ENCODE measurements at places on chromosomes 6 and 20.

GRCh38 chr20:47610247-47610944 is 108.7 kb downstream of the NCOA3 start:
- peak; percentile 4 for DNase-seq

DNA sequence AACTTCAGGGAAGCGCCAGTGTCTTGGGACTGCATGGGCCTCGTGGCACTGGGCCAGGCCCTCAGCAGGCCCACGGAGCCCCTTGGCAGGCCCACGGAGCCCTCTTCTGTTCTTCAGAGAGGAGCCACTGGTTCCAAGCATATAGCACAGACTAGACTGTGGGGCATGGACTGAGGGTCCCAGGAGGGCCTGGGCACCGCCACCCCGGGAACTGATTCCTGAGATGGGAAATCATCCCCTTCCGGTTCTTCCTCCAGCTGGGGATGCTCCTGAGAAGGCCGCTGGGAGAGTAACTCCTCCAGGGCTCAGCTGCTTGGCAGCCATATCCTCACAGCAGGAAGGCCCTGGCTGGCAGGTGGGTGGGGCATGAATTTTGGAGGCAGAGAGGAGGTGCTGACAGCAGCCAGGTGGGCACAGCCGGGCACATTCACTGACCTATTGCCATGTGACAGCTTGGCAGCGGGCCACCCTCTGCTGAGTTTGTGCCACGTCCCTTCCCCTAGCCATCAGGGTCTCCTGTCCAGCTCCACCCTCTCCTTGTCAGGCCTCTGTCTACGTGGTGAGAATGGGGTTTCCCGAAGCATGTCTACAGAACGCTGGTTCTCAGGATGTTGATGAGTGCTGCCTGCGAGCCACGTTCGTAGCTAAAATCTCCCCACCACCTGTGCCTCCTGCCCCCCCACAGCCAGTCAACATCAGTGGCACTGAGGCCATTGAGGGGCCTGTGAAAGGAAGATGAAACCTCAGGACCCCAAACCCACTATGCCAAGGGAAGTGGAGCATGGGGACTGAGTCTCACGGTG is 152.1 kb downstream of the TAF4 start:
- DNase-seq: no peak

DNA sequence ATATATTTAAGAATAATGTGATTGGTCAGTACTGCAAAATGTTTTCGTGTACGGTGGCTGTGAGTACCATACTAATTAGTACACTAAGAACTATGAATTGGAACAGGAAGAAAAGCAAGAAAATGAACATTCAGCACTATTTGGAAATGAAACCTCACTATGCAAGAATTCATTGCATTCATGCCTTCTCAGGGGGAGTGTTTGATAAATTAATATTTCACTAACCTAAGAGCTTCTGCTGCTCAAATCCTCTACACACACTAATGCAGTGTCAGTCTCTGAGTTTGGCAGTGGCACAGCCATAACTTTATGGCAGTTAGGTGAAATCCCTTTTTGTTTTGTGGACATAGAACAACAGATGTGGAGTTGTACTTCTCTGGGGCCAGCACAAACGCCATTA is 60.1 kb downstream of the SLC16A10 start:
- no peak for DNase-seq

DNA sequence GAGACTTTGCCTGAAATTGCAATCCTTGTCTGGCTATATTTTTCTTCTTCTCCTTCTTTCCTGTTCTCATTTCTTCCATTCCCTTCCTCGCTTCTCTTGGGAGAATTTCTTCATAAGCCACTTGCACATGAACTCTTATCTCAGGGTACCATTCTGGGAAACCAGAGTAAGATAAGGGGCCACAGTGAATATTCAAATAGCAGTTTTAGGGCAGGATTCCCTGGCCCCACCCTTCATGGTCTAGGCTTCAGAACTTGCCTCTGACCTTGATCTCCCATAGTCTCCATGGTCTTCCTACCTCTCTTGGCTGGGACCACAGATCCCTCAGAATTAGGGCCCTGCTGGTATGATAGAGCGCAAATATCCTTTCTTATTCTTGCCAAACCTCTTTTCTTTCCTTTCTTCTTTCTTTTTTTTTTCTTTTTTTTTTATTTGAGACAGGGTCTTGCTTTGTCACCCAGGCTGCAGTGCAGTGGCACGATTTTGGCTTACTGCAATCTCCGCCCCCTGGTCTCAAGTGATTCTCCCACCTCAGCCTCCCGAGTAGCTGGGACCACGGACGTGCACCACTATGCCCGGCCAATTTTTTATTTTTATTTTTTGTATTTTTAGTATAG is 123.0 kb upstream of the CITED2 start:
- no peak for DNase-seq

- no peak for DNase-seq
These were observed 6.9 kb downstream of the SPDEF start for GRCh38 chr6:34549026-34549803.

DNA sequence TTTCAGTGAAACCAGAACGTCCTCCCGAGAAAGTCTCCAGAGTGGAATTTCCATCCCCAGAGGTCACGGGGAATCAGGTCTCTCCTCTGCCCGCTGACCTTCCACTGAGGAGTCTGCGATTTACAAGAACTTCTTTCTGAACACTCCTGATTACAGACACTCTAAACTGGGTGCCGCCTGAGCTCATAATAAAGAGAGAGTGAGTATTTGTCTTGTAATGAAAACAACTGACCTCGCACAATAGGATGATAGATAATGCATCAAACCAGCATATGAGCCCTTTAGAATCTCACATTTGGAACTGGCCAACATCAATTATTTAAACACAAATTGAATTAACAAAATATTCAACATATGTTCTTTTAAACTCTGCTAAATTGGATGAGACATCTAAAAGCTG is 47.5 kb downstream of the DLL1 start:
- DNase-seq: no peak

- DNase-seq: no peak
These were observed 12.0 kb downstream of the ADRM1 start for GRCh38 chr20:62314711-62315302.

DNA sequence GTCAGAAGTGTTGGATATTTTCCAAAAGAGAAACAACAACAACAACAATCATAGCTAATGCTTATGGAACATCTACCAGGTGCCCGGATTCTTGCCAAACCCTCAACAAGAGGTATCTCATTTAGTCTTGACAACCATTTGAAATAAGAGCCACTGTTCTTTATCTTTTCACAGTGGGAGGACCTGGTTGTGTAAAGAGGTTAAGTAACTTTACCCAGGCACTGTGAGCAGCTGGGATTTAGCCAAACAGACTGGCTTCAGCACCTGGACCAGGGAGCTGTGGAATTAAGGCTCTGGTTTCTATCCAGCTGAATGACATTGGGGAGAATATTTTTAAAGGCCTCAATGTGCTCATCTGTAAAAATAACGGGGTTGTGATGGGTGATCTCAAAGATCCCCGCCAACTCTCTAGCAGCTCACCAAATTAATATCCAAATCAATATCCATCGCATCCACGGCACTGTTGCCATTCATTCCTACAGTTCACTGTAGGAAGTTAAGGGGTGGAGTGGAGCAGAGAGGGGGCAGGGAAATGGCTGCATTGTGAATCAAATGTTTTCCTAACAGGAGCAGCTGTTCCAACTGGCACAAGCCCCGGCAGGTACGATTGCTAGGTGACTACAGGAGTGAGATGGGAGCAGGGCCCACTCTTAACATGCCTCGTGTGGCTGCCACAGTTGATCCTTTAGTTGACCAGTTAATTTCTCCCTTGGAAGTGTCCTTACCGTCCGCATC is 61.8 kb downstream of the GCNT2 start:
- DNase-seq: peak; percentile 63

GRCh38 chr6:131744432-131745287 is 33.8 kb upstream of the CTAGE9 start:
- DNase-seq: no peak

DNA sequence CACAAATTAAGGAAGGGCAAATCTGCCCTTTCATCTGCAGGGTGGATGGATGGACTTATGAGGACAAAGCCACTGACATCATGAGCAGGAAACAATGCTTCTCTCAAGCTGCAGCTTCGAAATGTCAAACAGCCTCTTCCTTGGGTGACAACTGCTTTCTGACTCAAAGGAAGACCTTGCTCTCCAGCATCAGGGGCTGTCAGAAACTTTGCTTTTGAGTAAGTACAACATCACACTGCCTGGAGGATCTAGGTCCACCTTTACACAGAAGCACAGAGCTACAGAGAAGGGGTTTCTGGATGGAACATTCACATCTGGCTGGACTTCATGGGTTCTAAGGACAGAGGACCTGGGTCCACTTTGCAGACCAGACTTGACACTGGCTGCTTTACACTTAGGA is 5.9 kb downstream of the CST1 start:
- DNase-seq: no peak

GRCh38 chr20:1374246-1374645 is 18.6 kb downstream of the FKBP1A start:
- DNase-seq: no peak

DNA sequence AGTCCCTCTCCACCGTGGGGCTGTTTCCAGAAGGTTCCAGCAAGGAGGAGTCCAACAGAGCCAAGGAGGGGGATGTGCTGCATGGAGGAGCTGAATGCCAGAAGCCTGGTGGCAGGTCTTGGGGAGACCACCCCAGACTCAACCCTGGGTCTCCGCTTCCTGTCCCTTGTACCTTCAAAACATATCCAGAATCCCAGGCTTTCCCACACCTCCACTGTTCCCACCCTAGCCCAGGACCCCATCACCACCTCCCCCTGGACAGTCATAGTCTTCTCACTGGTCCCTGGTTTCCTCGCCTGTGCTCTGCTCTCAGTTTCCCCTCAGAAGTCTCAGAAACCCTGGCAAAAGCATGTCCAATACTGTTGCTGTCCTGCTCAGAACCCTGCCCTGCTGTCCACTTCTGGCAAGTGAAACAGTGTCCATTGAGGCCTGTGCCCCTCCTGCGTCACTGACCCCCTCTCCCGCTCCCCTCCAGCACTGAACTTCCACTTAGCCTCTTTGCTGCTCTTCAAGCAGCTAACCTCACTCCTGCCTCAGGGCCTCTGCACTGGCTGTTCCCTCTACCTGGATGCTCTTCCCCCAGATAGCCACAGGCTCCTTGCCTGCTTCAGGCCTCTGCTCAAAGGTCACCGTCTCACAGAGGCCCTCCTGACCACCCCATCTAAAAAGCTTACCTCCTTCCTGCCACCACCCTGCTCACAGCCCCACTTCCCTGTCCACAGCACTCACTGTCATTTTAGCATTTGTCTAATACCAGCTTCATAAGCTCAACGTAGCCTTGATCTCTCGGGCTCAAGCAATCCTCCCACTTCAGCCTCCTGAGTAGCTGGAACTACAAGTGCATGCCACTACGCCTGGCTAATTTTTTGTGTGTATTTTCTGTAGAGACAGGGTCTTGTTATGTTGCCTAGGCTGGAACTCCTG is 169.2 kb downstream of the GRM4 start:
- DNase-seq: no peak

- no peak for DNase-seq
These were observed 16.6 kb upstream of the EZR start for GRCh38 chr6:158835616-158836221.

GRCh38 chr6:145823328-145823944 is 8.8 kb upstream of the FBXO30 start:
- no peak for DNase-seq

DNA sequence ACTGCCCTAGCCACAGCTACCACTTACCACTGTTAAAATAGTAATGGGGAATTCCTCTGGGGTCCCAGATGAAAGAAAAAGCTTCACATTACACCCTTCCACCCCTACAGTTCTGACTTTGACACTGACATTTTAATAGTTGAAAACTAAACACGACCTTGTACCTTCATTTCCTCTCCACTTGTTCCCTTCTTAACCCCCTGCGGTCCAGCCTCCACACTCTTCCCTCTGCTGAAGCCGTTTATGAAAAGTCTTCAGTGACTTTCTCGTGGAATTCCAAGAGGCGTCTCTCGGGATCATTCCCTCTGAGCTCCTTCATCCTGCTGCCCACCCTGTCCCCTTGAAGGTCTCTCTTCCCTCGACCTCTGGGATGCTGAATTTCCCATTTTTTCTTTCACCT is 36.6 kb upstream of the TIAM2 start:
- DNase-seq: no peak

DNA sequence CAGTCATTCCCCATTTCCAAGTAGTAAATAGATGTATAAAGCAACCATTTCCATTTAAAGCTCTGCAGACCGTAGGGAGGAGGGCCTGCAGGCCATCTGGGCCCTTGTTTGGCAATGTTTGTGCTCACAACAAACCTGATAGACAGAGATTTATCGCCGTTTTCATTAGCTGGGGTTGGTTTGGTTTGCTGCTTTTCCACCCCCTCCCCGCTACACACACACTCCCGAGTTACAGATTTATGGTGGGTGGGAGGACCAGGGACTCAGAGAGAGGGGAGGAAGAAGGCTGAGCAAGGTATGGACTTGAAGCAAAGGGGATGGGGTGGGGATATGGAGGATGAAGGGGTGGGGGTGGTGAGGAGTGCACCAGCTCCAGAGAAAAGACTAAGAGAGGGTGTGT is 36.6 kb upstream of the FOXP4 start:
- DNase-seq: no peak

- DNase-seq: no peak
These were observed 246.8 kb upstream of the STXBP5 start for GRCh38 chr6:146957181-146958093.

DNA sequence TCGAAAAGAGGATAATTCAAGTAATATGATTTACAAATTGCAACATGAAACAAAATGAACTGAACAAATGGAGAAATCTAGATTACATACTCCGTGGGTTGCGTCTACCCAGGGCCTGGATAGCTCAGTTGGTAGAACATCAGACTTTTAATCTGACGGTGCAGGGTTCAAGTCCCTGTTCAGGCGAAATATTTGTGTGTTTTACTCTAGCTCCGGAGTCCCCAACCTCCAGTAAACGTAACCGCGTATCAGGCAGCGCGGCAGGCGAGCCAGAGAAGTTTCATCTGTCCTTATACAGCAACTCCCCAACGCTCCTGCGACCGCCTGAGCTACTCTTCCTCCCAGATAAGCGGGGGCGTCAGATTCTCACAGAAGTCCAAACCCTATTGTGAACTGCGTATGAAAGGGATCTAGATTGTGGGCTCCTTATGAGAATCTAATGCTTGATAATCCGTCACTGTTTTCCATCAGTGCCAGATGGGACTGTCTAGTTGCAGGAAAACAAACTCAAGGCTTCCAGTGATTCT is 176.1 kb downstream of the TRIM27 start:
- DNase-seq: no peak

DNA sequence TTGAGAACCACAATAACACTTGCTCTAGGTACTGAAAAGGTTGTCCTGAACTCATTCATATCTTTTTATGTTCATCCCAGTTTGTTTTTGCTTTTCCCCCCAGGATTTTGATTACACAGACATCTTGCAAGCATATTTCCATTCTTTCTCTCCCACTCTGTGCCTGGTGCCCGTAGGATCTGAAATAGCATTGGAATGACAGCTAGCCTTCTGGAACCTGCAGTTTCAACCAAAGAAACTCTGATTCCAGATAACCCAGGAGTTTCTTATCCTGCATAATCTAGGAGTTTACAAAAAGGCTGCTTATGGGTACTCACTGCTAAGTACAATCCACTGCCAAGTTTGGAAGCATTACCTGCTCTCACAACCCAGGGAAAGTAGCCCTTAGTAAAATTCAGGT is 28.8 kb upstream of the PLCG1 start:
- no peak for DNase-seq

All from NCI-H1436 treated with DMSO at 0.1 percent for 48 hours (cell line).